ENCODE measurements at places on chromosomes 2 and 18.

DNA sequence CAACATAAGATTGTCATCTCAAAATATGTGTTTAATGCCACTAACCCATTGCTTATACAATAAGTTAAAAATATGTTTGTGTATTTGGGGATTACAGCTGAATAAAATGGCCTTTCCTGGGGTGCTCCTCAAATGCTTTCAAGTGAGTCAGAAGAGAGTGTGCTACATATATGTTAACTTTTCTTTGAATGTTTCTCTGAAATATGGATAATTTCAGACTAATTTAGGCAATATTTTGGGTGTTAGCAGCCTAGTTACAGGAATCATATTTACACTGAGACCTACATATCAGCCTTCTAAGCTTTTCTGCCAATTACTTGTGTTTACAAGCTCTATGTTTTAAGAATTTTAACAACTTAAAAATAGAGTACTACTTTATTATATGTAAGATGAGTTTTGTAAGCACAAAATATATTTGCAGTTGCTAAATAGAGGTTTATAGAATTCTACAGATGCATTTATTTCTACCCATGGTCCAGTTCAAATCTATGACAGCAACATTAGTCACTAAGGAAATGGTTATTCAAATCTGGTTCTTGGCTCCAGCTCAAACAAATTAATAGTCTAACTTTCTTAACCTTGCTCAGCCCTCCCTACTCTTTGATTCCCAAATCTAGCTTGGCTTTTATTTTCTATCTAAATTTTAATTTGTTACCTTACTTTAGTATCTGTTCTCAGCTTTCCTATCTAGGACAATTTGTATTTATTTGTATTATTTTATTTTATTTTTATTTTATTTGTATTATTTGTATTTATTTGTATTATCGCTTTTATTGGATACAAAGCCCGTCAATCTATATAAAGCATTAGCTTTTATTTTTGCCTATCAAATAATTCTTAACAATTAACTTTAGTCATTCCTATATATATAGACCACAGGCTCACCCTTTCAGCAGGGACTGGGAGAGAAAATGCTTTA lies 48.9 kb downstream of the FSIP2 start:
- DNase-seq: peak; percentile 27

- no peak for DNase-seq
These were observed 350.6 kb downstream of the DCDC2C start for GRCh38 chr2:4053769-4054493.

DNA sequence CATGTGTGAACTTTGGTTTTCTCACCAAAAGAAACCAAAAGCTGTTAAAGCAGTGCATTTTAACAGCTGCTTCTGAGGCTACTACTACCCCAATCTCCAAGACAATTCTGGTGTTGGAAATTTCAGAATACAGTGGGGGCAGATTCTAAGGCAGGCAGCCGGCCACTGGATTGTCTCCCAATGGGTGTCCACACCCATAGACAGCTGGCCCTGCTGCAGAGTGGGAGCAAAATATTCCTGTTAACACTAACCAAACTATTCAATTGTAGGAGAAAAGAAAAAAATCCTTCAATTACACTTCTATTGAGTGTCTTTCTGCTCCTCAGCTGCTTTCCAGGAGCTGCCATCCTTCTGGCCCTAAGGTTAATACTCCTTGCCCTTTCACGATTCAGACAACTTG lies 223.7 kb downstream of the ALK start:
- no peak for DNase-seq

DNA sequence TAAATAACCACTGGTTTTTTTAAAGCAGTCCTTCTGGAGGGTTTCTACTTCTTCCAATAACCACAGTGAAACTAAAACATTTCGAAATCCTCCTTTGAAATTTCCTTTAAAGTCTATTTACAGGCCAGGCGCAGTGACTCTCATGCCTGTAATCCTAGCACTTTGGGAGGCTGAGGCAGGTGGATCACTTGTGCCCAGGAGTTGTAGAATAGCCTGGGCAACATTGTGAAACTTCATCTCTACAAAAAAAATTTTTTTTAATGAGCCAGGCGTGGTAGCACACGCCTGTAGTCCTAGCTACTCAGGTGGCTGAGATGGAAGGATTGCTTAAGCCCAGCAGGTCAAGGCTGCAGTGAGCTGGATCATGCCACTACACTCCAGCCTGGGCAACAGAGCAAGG lies 15.2 kb downstream of the KIDINS220 start:
- no peak for DNase-seq

Data from kidney glomerular epithelial cell (primary cell).